Posterior vena cava (tissue), 2 donors: ENCODE measurements at places on chromosomes 5 and 9. TPM values are rescaled to one million over a fixed set of nuclear protein-coding genes. Genes with fewer than 3 reads are reported as not detected.

SH3TC2 gene
- total RNA-seq: 0.71 TPM

GRCh38 chr9:112361601-112362000 lies 18.3 kb upstream of the HSDL2 start:
- no peak for DNase-seq

GRCh38 chr5:10689391-10690081 lies 71.5 kb downstream of the DAP start:
- no peak for DNase-seq

DNA sequence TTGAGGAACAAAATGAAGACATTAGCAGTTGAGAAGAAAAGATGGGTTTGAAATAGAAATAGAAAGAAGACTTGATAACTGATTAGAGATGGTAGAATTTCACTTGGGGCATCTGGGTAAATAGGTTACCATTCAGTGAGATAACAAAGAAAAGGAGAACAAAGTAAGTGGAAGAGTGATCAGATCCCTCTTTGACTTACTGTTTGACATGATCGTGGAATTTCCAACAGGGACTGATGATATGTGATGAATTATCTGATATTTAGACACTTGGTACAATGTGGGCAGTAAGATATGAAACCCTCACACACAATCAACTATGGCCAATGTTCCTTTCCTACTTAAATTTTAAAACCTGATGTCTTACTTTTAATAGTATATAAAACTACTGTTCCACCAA lies 70.1 kb upstream of the STARD4 start:
- no peak for DNase-seq

GRCh38 chr9:122287214-122287720 lies 22.6 kb downstream of the MRRF start:
- no peak for DNase-seq

DNA sequence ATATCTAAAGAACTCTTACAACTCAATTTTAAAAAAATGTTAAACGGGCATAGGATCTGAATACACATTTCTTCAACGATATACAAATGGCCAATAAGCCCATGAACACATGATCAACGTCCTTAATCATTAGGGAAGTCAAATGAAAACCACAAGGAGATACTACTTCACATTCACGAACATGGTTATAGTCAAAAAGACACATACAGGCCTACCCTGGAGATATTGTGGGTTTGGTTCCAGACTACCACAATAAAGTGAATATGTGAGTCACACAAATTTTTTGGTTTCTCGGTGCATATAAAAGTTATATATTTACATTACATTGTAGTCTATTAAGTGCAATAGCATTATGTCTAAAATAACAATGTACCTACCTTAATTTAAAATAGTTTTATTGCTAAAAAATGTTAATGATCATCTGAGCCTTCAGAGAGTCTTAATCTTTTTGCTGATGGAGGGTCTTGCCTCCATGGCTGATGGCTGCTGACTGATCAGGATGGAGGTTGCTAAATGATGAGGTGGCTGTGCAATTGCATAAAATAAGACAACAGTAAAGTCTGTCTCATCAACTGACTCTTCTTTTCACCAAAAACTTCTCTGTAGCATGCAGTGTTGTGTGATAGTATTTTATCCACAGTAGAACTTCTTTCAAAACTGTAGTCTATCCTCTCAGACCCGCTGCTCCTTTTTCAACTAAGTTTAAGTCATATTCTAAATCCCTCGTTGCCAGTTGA lies 15.1 kb downstream of the AK3 start:
- DNase-seq: no peak
